KBM-7 (cell line): ENCODE measurements at places on chromosomes 2 and 18.

DNA sequence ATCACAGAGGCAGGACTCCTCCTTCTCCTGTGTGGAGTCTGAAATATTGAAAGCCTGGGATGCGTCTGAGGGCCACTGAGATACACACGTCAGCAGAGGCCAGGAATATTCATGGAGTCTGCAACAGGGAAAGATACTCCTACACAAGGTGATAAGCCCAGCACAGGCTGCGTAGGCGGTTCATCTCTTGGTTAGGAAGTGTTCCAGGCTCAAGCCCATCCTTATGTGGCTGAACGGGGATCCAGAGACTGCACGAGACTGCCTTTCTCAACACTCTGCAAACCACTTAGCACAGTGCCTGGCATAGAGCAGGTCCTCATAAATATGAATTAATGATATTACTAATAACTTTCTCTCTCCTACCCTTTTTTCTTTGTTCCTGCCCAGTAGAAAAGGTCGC lies 29.2 kb upstream of the AGPS start:
- no peak for DNase-seq

DNA sequence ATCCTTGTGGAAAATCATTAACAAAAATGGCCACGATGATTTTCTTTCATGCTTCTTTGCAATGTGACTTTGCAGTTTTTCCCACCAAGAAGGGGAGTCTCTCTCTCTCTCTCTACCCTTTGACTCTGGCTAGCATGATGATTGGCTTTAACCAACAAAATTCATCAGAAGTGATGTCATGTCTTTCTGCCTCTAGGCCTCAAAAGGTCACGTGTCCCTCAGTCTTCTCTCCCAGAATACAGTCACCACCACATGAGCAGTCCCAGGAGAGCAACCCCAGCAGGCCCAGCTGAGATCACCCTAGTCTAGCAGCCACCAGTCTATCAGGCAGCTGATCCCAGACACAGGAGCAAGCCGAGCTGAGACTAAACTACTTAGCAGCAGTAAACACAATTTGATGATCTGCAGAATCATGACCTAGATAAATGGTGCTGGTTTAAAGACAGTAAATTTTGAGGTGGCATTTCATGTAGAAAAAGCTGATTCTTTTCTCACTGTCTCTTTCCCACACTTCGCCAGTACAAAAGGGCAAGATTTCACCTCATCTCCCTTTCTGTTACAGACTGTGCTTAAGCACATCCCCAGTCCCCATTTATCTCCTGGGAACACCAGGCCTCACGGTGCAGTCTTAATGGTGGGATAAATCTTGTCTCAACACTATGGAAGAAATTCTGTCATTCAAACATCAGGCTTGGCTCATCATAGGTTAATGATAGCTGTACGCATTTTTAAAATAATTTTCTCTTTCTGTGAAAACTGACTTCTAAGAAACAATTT lies 132.7 kb downstream of the SCG2 start:
- DNase-seq = no peak

GRCh38 chr18:36695806-36696205 lies 133.0 kb downstream of the TPGS2 start:
- no peak for DNase-seq

- DNase-seq = peak; percentile 38
Measured at GRCh38 chr2:217864963-217865772, 137.6 kb downstream of the TNS1 start.

DNA sequence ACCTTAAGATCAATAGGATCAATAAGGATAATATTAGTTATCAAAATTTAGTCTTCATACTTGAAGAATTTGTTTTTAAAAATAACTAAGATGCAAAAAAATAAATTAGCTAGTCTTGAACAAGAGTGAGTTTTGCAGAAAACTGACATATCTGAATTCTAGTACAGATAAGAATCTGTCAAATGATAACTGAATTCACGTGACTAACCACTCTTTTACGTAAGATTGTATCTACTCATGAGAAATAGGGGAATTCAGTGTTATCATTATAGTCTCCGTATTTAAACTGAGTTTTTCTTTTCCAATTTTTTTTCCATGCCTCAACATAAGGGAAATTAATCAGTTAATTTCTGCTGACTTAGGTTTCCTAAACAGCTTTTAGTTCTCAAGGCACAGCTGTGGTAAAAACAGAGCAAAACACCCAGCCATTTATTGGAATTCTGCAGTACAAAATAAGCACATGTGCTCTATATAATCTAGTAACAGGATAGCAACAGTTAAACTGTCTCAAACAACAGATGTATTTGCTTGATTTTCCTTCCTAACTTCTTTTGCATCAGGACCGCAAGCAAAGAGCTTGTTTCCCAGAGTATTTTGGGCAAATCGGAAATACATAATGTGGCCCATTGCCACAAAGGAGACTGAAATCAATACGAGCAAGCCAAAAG lies 19.1 kb downstream of the SLC40A1 start:
- no peak for DNase-seq

- DNase-seq = no peak
Measured at GRCh38 chr2:3929374-3929773, 226.0 kb downstream of the DCDC2C start.
